ENCODE measurements at places on chromosomes 5 and 9.

DNA sequence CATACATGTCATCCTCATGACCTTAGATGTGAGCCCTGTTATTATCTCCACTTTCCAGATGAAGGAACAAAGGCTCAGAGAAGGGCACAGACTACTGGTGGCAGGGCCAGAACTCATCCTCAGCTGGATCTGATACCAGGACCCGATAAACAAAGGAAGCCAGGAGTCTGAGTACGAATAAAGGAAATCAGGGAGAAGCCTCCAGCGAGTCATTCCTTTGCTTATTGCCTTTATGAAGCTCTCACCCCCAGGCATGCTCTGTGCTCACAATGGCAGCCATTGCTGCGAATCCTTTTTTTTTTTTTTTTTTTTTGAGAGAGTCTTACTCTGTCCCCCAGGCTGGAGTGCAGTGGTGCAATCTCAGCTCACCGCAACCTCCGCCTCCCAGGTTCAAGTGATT, 130.1 kb downstream of the GAPVD1 start:
- H3K36me3 ChIP-seq = no peaks in the 10 kb centered on the region
- no peak overlapping the region for H3K27ac ChIP-seq
- H3K4me3 ChIP-seq = no peak overlapping the region
- no peaks in the 10 kb centered on the region for H3K27me3 ChIP-seq
- DNase-seq = no peak

DNA sequence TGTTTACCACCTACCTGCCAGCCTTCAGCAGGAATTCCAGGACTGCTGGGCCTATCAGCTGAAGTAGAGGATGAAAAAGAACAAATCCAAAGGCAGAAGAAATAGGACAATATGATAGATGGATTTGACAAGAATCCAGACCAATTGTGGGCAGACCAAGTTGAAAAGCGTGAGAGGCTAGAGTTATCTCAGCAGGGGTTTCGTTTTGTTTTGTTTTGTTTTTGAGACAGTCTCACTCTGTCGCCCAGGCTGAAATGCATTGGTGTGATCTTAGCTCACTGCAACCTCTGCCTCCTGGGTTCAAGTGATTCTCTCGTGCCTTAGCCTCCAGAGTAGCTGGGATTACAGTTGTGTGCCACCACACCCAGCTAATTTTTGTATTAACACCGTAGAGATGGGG, 113.2 kb downstream of the PALM2AKAP2 start:
- H3K4me1 ChIP-seq = no peaks in the 10 kb centered on the region
- no peak overlapping the region for H3K4me3 ChIP-seq
- no peaks in the 10 kb centered on the region for H3K36me3 ChIP-seq
- no peak for DNase-seq

DNA sequence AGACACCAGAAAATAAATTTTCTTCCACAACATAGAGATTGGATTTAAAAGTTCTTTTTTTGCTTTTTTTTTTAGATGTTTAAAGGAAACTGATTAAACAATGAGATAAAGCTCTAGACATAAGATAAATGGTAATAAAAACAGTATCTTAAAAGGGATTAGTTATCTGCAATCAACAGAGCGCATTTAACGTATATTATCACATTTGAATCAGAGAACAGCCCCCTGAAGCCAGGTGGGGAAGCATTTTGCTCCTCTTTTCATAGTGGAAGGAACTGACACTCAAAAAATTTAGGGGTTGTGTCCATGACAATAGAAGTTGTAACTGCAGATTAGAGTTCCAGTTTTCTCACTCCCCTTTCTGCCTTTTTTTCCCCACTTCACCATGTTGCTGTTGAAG, 367.6 kb downstream of the SPATA31D1 start:
- H3K4me3 ChIP-seq = no peak overlapping the region
- no peaks in the 10 kb centered on the region for H3K36me3 ChIP-seq
- no peak for DNase-seq
- H3K4me1 ChIP-seq = no peaks in the 10 kb centered on the region
- no peaks in the 10 kb centered on the region for H3K27me3 ChIP-seq

GRCh38 chr5:76364226-76364589, 38.9 kb upstream of the IQGAP2 start:
- no peak for DNase-seq
- peaks cover 3% of the 10 kb centered on the region for H3K4me1 ChIP-seq
- H3K4me3 ChIP-seq = no peak overlapping the region
- no peak overlapping the region for H3K27ac ChIP-seq
- H3K27me3 ChIP-seq = no peaks in the 10 kb centered on the region
